ENCODE measurements at places on chromosomes 2 and 18.

- DNase-seq = no peak
Measured at GRCh38 chr2:97664636-97664970, 759 bp upstream of the ACTR1B start.

DNA sequence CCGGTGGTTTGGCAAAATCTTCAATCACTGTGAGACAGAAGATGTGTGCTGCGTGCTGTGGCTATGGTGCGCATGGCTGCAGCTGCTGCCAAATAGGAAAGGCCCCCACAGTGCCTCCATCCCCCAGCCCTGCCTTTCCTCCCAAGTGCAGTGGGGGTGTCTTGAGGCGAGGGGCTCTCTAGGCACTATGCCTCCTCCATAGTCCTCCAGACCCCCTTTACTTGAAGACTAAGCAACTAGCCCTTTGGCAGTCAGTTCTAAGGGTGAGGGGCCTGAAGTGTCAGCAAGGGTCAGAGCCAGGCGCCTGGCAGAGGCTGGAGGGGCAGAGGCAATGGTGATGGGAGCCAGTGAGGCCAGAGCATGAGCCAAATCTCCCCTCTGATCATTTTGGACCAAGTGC is 13.6 kb upstream of the TMEM185B start:
- no peak for DNase-seq

GRCh38 chr2:185044323-185044874 is 446.1 kb downstream of the ZNF804A start:
- no peak for DNase-seq

DNA sequence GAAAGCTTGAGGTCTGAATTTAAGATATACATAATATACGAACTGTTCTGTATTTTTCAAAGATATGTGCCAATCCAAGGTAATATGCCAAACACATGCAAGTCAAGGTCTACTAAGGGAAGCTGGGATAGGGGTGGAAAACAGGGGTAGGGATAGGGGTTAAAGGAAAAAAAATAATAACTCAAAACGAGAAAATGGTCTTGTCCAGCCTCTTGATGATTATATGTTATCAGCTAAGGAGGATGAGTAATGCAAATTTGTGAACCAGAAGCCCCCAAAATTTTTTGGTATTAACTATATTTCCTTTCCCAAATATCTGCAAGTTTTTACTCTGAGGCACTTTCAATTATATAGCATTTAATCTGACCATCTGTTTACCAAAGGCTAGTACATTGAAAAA is 219.3 kb downstream of the ZEB2 start:
- no peak for DNase-seq

GRCh38 chr2:64586054-64586453 is 61.9 kb downstream of the AFTPH start:
- DNase-seq = no peak

GRCh38 chr2:84281510-84281909 is 177.6 kb downstream of the SUCLG1 start:
- DNase-seq = no peak

Data from activated CD4-positive, alpha-beta memory T cell treated with anti-CD3 and anti-CD28 coated beads, Interleukin-2, amount 10 ng/mL, durations not matched to agents 7 days and 5 days (primary cell).